ENCODE measurements at places on chromosomes 5 and 9. TPM values are rescaled to one million over a fixed set of nuclear protein-coding genes. Genes with fewer than 3 reads are reported as not detected.

Gene GPR151
- total RNA-seq, result not detected

Gene EDIL3
- not detected for total RNA-seq

Gene RLN1
- 0.80 TPM for total RNA-seq

Gene ANXA2R
- total RNA-seq, result 9.3 TPM

All from T-helper 1 cell treated with Interleukin-12 subunit alpha and Interleukin-12 subunit beta and Interleukin-4 antibody, amounts not matched to agents 30 ng/mL and 1 ng/mL, for 36 hours (primary cell).